BJ (cell line): ENCODE measurements at places on chromosomes 5 and 9.

DNA sequence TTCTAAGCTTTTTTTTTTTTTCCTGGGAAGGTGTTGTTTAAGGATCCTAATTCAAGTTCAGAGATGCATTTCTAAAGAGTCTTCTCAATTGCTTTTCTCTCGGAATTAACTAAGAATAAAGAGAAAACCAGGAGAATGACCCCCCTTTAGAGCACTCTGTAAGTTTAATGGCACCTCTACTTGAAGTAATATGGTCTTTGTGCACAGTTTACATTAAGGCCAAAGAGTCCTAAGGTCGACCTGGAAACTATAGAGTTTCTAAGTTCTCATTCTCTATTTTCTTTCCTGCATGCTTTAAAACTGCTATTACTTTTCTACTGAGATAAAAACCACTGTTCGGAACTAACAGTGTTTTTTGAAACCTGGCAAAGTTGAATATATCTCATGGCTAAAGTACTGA, 923.1 kb upstream of the CDH10 start:
- no peak for DNase-seq

- no peak for DNase-seq
Measured at GRCh38 chr9:138023394-138024124, 146.0 kb downstream of the CACNA1B start.

GRCh38 chr5:14449052-14449661, 132.4 kb upstream of the OTULINL start:
- peak; percentile 91 for DNase-seq

DNA sequence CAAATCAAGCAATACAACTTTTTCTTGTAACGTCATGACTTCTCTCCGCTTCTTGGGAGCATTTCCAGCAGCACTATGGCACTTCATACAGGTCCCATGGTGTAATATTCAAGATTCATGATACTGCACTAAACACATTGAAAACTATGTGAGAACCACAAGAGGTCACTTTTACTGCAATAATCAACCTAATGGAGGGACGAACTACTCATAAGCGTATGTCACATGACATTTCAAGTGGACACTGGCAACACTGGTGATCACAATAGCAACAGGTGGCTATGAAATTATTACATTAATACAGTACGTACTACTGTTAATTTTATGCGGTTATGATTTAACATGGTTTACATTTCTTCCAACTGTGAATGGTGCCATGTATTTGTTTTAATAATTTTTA, 78.6 kb upstream of the TBC1D9B start:
- no peak for DNase-seq

- DNase-seq = peak; percentile 81
Measured at GRCh38 chr5:94469894-94470329, 148.5 kb downstream of the KIAA0825 start.

- DNase-seq = no peak
Measured at GRCh38 chr5:158561562-158562190, 538.0 kb downstream of the EBF1 start.

- DNase-seq = peak; percentile 83
Measured at GRCh38 chr5:181191526-181192336, 13.3 kb downstream of the TRIM7 start.

- DNase-seq = no peak
Measured at GRCh38 chr9:117073539-117074341, 341.1 kb downstream of the ASTN2 start.

DNA sequence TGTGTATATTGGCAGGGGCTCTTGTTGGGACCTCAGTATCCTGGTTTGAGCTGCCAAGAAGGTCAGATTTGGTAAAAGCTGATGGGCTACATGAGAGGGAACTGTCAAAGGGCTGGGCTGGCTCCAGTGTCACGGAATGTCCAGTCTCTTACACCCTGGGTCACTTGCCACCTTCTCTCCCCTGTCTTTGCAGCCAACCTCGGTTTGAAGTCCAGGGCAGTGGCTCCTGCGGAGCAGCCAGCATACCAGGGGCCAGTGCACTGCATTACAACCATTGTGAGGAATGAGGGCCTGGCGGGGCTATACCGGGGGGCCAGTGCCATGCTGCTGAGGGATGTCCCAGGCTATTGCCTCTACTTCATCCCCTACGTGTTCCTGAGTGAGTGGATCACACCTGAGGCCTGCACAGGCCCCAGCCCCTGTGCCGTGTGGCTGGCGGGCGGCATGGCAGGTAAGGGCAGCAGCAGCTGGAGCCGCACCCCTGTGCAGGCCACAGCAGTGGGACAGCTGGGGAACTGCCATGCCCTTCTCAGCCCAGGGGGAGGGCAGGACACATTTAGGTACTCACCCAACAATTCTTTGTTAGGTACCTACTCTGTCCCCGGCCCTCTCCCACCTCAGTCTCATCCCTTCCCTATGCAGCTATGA, 24.2 kb downstream of the IL9 start:
- no peak for DNase-seq
